ENCODE measurements at places on chromosomes 11 and 22.

DNA sequence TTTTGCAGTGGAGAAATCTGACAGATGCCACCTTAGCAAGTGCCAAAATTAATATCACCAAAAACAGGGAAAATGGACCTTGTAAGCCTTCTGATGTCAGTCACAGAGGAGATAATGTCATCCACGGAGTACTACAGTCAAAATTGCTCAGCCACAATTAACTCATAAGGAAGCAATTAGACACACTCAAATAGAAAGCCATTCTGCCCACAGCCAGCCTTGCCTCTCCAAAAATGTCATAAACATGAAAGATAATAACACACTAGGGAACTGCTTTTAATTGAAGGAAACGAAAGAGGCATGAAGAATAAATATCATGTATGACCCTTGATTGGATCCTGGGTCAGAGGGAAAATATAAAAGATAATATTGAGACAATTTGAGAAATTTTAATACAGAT is 505.6 kb upstream of the API5 start:
- DNase-seq = no peak

DNA sequence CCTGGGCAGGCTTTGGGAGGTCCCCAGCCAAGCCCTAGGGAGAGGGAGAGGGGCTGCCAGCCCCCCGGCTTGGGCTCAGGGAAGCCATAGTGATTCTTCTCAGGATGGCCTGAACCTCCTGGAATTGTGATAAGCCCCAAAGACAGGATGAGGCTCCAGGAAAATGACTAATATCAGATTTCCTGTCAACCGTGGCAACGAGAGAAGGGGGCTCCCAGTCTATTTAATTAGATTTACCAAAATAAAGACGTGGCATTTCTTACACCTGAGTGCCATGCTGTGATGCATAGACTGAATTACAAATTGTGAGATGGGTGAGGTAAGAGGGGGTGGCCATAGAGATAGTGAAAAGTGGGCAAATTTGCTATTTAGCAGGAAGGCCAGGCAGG is 20.4 kb downstream of the SERPINH1 start:
- no peak for DNase-seq

- no peak for DNase-seq
Measured at GRCh38 chr11:90847268-90847886, 624.5 kb upstream of the CHORDC1 start.

DNA sequence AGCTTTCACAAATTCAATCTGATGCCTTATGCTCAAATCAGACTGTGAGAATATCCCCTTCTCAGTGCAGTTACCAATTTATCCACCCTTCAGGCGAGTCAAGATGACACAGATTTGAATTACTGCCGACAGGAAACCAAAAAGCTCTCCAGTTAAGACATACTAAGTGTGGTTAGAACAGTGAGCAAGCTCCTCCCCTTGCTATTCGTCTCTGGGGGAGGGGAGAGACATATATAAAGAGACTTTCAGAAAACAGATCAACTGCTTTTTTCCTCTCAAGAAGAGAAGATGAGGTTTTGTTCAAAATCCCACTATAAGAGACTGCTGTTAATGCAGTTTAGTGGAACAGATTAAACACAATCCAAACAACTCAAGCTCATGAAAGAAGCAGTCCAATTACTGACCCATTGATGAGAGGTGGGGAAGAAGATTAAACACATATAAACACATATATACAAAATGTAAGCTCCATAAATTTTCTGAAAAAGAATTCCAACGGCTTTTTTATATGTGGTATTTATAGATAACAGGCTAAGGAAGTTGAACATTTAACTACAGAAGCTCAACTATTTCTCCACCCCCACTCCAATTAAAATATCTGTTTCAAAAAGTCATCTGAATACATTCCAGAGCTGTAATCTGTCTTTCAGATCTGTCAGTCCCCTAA is 102.7 kb downstream of the MRTFA start:
- DNase-seq = no peak

- no peak for DNase-seq
Measured at GRCh38 chr22:42299586-42300258, 29.3 kb upstream of the TCF20 start.

DNA sequence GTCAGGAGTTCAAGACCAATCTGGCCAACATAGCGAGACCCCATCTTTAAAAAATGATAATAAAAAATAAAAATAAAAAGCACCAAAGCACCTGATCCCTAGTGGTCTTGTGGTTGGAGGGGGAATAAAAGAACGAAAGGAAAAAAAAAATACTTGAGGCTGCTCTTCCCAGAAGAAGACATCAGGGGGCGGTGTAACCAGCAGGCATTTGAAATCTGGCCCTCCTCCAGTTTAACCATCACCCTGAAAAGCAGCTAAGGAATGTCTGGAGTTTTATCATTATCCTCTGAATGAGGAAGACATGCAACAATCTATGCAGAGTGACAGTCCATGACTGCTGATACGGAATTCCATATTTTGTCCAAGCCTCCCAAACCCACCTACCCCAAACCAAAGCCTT is 5.6 kb upstream of the KCTD17 start:
- DNase-seq = no peak

DNA sequence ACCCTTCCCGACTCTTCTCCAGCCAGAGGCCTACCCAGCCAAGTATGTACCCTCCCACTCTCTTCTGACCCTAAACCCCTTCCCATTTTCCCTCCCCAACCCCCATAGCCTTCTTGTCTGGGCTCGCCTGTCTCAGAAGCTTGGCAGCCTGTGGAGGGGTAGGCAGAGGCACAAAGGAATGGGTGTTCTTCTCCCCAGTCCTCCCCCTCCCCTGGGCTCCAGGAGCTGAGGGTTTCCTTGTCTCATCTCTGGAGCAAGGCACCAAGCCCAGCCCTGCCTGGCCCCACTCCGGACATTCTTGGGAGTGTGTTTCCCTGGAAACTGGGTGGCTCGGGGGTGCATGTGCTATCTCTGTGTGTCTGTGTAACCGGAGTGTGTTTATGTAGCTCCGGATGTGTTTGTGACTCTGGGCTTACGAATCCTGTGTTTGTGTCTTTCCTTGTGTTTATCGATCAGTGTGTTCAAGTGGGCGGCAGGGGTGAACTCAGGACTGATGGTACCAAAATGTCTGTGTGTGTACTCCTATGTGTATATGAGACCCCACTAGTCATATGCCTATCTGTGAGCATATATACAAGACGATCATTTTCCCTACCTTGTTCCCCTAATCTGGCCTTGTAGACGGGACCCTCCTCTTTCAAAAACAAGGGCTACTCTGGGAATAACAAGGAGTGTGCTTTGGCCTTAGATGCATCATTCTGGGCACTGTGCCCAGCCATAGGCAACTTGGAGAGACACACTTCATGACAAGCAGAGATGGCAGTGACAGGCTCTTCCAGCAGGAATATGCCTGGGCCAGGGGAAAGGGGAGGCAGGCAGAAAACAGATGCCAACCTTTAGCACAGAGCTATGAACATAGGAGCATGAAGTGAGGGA is 10.9 kb downstream of the PHLDB1 start:
- DNase-seq = no peak

GRCh38 chr22:27150544-27150941 is 493.2 kb downstream of the MIAT start:
- no peak for DNase-seq

DNA sequence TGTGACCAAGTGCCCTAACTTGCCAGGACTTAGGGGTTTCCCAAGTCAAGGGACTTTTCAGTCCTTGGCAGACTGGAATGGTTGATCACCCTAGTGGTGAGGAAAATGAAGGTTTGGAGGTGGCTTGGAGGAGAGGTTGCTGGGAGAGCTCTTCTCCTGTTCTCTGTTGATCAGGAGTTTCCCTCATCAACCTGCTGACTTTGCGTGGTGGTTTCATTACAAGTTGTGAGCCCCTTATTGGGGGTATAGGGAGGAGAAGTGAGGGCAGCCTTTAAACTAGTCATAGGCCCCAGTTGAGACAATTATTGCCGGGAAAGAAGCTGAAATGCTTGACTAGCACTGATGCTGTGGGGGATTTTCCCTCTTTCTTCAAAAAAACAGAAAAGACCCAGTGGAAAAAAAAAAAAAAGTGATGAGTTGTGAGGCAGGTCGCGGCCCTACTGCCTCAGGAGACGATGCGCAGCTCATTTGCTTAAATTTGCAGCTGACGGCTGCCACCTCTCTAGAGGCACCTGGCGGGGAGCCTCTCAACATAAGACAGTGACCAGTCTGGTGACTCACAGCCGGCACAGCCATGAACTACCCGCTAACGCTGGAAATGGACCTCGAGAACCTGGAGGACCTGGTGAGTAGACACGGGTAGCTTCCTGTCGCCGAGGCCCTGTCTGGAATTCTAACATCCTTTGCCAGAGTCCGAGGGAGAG is at the start of gene CXCR5:
CXCR5 (plus strand) TSS at position 525 of the 704 bp plus-strand sequence; CDS start at position 575, 50 bp downstream.
- no peak for DNase-seq
